Activated T-cell treated with anti-CD3 and anti-CD28 coated beads for 24 hours (primary cell): ENCODE measurements at places on chromosomes 2 and 18.

- no peak for DNase-seq
Measured at GRCh38 chr2:45814488-45814887, 163.0 kb downstream of the PRKCE start.

- no peak for DNase-seq
Measured at GRCh38 chr2:127277028-127277427, 16.9 kb downstream of the ERCC3 start.

GRCh38 chr2:205139822-205140463 is 542.4 kb upstream of the NRP2 start:
- DNase-seq = no peak

DNA sequence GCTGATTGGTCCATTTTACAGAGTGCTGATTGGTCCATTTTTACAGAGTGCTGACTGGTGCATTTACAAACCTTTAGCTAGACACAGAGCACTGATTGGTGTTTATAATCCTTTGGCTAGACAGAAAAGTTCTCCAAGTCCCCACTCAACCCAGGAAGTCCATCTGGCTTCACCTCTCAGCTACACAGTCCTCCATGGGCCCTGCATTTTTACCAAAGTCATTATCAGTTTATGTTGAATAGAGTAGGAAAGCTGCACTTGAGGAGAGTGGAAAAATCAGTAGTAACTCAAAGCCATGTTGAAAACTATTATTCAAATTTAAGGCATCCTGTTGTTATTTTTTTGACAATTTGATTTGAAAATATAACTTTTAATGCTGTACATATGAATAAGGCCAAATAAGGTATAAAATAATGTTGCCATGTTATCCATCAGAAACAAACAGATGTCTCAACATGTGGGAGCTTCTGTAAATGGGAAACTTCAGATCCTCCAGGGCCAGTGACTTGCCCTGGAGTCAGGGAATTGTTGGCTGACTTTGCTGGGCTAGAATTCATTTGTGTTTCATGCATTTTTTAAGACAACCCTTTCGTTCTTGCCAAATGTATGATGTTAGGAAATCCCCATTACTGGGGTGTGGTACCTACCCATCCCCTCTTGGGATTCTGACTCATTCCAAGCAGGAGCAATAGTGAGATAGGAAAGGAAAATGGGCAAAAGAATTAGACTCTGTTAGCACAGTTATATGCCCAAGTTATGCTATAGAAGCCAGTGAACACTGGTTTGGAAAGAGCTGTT is 37.8 kb upstream of the CCDC195 start:
- DNase-seq = no peak

- DNase-seq = no peak
Measured at GRCh38 chr18:58148954-58149471, 105.0 kb downstream of the NEDD4L start.

DNA sequence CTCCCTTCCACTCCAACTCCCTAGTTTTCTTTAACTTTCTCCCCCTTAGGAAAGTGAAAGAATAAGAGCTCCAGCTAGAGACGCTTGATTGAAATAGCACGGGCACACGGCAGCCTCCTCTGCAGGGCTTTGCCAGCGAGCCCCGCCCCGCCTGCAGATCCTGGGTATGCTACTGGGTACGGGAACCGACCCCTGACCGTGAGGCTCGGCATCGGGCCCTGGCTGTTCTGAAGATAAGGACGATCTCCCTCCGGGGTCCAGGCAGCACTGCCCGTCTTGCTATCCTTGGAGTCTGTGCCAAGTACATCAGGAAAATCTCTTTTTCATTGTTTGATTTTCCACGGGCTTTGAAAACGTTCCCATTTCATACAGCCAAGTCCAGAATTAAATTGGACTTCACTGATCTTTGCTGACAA is 284.5 kb downstream of the MTX2 start:
- no peak for DNase-seq

DNA sequence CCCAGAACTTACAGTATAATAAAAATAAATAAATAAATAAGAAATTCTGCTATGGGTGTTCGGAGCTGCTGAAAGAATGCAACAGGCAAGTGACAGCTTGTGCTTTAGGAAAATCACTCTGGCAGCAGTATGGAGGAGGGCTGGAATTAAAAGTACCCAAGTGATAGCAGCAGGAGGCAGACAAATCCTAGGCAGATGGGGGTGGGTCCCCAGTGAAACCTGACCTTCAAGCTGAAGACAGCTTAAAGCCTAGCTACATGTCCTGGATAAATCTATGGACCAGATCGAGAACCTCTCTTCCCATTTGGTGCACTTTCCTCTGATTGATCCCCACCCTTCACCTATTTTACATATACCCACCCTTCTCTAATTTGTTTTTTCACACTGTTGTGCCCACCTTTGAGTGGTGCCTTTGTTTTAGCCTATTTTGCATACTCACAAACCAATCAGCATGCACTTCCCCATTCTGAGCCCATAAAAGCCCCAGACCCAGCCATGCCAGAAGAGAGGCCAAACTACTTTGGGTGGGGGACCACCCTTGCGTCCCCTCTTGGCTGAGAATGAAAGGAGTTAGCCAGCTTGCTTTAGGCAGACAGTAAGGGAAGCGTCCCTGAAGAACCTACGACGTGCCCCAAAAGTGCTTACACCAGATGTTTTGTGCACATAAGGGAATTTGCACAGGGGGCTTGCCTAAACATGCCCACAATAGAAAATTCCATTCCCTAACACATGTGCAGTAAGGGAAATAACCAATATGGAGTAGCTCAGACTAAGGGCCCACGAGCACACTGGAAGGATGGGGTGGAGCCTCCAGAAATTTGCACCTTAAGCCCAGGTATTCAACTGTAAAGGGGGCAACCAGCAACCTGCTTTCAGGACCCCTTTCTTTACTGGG is 3.0 kb downstream of the METTL8 start:
- DNase-seq = no peak

DNA sequence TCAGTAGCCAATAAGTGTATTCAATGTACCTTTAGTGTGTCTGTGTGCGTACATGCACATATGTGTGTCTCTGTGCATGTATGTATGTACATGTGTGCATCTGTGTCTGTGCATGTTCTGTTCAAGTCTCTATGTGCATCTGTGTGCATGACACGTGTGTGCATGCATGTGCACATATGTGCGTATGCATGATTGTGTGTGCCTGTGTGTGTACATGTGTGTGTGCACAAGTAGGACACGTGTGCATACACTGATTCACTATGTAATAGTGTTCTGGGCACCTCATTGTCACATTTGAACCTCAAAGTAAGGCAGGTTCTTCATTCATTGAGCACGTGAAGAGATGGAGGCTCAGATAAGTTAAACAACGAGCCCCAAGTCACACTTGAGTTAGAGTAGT is 142.6 kb upstream of the COPS8 start:
- DNase-seq = no peak

DNA sequence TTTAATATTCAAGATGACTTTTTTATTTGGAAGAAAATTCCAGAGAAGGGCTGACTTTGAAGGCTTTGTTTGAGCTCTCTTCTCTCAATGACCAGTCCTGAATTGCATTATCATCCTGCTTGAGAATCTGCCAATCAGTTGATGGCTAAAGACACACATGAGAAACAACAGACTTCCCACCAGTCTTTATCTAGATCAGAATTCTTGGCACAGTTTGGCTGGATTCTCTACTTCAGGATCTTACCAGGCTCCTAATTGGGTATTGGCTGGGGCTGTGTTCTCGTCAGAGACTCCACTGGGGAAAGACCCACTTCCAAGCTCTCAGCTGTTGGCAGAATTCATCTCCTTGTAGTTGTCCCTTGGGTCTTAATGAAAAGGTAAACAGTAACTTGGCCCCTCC is 86.0 kb downstream of the WDSUB1 start:
- DNase-seq = no peak

DNA sequence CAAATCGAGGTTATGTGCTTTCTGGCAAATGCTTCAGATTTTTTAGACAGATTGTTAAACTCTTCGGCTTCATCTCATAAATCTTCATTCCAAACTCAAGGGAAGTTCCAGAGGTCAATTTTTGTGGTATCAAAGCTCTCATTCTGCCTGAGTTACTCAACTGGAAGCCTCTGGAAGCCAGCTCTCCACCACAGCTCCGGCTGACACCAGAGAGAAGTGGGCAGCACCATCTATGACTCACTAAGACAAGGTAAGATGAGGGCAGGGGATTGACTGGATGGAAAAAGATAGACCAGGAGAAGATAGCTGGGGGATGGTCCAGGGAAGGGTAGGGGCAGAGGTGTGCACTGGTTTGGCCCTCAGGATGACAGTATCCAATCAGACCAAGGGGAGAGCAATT is 137.3 kb upstream of the HNRNPA3 start:
- DNase-seq = no peak

GRCh38 chr2:23026671-23027070 is 358.3 kb upstream of the KLHL29 start:
- DNase-seq = no peak

- no peak for DNase-seq
Measured at GRCh38 chr2:40531359-40531758, 79.5 kb upstream of the SLC8A1 start.

DNA sequence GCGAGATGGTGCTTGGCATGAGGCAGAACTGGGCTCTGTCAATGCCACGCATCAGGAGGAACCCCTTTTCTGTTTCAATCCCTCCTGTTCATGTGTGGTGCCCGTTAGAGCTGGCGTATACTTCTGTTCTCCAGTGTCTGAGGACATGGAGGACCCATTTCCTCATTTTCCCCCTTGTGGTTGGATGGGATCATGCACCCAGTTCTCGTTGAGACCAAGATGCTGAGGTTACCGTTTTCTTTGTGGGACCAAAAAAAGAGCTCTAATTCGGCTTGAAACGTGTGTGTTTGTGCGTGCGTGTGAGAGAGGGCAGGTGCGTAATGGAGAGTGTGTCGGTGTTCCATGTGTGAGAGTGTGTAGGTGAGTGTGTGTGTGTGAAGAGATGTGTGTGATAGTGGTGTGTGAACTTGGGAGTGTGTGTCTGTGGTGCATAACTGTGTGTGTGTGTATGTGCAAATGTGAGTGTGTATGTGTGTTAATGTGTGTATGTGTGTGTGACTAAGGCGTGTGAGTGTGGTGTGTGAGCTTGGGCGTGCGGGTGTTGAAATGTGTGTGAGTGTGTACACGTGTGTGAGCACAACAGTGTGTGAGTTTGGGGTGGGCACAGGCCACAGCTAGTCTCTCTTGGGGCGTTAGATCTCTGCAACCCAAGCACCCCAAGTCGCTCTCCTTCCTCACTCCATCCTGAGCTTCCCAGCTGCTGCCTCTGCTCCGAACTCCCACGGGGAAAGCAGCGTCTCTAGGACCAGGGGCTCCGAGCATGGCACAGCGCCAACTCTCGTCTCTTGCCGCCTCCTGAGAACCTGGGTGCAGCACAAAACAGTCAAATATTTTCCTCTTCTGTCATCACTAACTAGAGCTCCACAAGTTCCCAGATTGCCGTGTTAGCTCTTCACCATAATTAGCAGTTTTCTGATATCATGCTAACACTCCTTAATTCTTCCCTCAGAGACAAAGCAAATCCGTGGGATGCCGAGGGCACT is 75.8 kb downstream of the LONRF2 start:
- no peak for DNase-seq

DNA sequence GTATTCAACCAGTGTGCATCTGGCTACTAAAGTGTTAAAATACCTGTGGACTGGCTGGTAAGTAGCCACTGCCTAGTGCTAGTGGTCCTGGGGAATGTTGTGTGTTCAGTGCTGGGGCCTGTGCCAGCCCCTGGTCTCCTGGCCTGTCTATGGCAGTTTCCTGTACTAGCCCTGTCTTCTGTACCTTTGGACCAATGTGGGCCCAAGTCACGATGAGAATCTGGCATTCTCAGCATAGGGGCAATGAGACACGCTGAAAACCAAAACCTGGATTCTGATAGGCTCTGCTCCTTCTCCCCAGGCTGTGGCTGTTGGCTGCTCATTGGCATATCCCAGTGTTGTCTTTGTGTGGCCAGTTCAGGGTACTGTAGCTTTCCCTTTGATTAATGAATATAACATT is 170.4 kb downstream of the PTPRM start:
- DNase-seq = no peak

- no peak for DNase-seq
Measured at GRCh38 chr2:100278986-100279385, 43.3 kb downstream of the LONRF2 start.

DNA sequence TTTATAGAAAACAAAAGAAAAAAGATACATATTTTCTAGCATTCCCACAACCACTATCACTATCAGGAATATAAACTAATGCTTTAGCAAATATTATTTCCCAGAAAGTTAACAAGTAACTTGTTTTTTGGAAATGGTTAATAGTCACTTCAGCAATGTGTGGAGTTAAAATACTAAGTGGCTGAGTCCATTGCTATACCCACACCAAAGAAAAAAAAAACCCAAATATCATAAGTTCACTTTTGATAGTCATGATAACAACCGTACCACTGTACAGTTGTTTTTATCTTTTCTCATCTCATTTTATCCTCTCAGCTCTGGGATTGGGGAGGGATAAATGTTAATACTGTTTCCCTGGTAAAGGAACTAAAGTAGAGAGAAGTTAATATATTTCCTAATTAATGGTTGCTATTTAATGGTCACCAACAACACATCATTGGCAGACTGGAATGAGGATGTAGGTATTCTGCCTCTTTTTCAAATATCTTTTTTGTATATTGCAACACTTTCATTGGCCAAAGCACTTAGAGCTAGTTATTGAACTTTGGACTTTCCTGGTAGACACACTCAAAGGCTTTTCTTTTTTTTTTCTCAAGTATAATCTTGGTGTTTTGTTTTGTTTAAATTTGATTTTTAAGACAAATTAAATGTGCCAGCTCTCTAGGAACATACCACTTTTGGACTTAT is 18.4 kb upstream of the KANSL1L start:
- DNase-seq = no peak

GRCh38 chr2:46335391-46336282 is 38.4 kb downstream of the EPAS1 start:
- no peak for DNase-seq

GRCh38 chr2:5791371-5791770 is 99.2 kb downstream of the SOX11 start:
- no peak for DNase-seq

DNA sequence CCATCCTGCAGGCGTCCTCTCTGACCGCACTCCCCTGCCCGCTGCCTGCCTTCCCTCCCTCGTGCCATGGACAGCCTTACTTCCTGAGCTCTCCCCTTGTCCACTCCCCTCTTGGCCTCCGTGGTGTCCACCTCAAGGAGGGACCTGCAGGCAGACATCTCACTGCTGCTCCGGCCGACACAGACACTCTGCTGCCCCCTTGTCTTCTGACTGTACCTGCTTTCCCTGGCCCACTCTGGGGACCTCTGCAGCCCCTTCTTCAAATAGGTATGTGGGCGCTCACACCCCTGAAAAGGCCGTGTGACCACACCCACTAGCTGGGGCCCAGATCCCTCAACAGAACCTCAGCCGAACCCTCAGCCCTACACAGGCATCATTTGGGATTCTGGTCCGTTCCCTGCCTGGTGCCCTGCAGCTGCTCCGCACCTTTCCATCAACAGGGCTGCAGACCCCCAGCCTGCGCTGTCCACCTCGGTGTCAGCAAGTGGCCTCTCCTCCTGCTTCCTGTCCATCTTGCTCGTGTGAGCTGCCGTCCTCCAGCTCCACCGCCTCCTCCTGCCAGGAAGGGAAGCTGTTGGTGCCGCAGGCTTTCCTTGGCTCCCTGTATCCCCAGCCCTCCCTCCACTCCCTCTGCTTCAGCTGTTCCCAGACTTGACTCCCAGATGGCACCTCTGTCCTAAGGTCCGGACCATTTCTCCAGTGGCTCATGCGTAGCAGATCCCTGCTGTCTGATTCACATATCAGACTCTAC is 94.1 kb downstream of the KLHL29 start:
- no peak for DNase-seq
